Esophagus muscularis mucosa (tissue), 4 donors: ENCODE measurements at places on chromosomes 6 and 20.

- H3K27me3 ChIP-seq: no peaks in the 10 kb centered on the region
- H3K36me3 ChIP-seq: peaks cover 14% of the 10 kb centered on the region
- H3K27ac ChIP-seq: no peak overlapping the region
- DNase-seq: no peak
- no peak overlapping the region for H3K4me3 ChIP-seq
Measured at GRCh38 chr6:125083684-125083990, 69.9 kb upstream of the TPD52L1 start.

DNA sequence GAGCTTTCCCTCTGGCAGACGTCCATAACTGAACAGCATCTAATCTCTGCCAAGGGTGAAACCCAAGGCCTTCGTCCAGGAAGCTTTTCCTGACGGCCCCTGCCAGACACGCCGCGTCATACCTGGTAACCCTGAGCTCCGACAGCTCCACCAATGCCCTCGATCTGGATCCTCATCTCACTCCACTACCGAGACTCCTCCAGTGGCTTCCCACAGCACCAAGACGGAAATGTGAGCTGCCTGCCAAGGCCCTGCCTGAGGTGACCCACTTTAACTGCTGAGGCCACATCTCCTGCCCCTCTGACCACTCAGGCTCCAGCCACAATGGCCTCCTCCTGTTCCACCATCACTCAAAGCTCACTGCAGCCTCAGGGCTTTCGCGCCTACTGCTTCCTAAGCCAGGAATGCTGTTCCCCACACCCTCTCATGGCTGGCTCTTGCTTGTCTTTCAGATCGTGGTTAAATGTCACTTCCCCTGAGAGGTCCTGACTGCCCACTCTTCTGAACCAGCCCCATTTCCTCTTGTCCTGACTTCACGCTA, 143.2 kb downstream of the PREX1 start:
- DNase-seq: no peak
- no peak overlapping the region for H3K4me3 ChIP-seq
- H3K27ac ChIP-seq: no peak overlapping the region

- no peak overlapping the region for H3K27ac ChIP-seq
- DNase-seq: no peak
- no peaks in the 10 kb centered on the region for H3K36me3 ChIP-seq
- no peak overlapping the region for H3K4me3 ChIP-seq
Measured at GRCh38 chr6:13491538-13491937, 4.1 kb upstream of the GFOD1 start.

GRCh38 chr6:35687658-35688604, 784 bp downstream of the FKBP5 start:
- H3K27ac ChIP-seq: peak overlapping the region; percentile 100
- no peak for DNase-seq
- peaks cover 32% of the 10 kb centered on the region for H3K4me1 ChIP-seq
- peaks cover 21% of the 10 kb centered on the region for H3K36me3 ChIP-seq
- H3K27me3 ChIP-seq: no peaks in the 10 kb centered on the region

DNA sequence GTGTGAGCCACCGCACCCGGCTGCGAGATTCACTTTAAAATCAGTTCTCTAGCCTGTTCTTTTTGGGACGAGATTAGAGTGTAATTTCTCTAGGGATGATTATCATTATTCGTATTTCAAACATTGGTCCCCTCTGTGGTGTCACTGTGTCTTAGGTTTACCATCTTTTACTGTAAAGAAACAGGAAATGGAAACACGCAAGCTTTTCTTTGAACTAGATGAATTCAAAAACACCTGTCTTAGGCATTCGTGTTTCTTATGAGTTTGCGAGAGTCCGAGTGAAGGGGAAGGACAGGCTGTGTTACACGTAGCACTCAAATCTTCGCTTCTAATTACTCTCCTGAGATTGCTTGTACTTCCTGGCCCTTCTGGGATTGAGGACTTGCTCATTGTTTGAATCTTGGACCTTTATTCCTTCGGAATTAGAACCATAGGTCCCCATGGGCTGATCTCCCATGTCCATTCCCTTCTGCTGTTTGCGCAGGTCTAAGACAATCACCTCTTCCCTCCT, 61.6 kb downstream of the PHACTR2 start:
- H3K27me3 ChIP-seq: no peaks in the 10 kb centered on the region
- H3K4me1 ChIP-seq: peaks cover 34% of the 10 kb centered on the region
- H3K27ac ChIP-seq: no peak overlapping the region
- H3K36me3 ChIP-seq: no peaks in the 10 kb centered on the region

GRCh38 chr20:4443016-4443415, 278.7 kb upstream of the PRND start:
- H3K36me3 ChIP-seq: no peaks in the 10 kb centered on the region
- H3K27ac ChIP-seq: no peak overlapping the region
- no peak overlapping the region for H3K4me3 ChIP-seq
- no peaks in the 10 kb centered on the region for H3K4me1 ChIP-seq
- DNase-seq: no peak

DNA sequence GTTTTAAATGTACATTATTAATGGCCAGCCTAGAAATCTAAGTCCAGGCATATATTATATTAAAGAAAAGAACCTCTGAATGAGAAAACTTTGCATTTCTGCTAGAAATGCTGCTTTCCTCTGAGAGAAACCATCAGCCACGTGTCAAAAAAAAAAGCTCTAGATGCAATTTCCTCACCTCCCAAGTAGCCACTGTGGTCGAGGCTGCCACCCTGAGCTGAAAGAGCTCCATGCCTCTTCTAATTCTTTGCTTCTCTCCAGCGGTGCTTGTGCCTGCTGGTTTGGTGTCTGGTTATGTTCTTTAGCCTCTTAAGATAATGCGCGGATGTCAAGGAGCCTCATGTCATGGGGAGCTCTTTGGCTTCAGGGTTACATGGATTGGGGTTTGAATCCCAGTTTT, 316.0 kb downstream of the TFAP2C start:
- no peak overlapping the region for H3K4me3 ChIP-seq
- no peaks in the 10 kb centered on the region for H3K27me3 ChIP-seq
- DNase-seq: no peak
- no peaks in the 10 kb centered on the region for H3K4me1 ChIP-seq
- no peaks in the 10 kb centered on the region for H3K36me3 ChIP-seq
- no peak overlapping the region for H3K27ac ChIP-seq

- no peak overlapping the region for H3K27ac ChIP-seq
- peaks cover 12% of the 10 kb centered on the region for H3K4me1 ChIP-seq
- no peak overlapping the region for H3K4me3 ChIP-seq
- DNase-seq: no peak
- H3K27me3 ChIP-seq: no peaks in the 10 kb centered on the region
Measured at GRCh38 chr20:2836035-2836434, 4.4 kb downstream of the PCED1A start.

DNA sequence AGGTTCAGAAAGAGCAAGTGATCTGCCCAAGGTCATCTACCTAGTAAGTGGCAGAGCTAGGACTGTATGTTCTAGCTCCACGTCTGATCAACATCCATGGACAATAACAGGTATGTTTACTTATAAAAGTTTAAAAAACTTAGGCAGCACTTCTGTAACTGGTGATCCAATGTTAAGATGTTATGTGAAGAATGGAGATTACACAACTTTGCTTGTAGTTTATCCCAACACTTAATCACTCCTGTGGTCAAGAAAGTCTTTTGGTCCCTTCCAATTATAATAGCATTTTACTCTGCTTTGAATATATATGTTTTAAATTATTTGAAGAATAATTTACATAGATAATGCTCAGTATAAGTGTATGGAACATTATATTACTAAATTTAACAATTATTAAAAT, 4.8 kb downstream of the FBXO30 start:
- H3K27ac ChIP-seq: peak overlapping the region; percentile 96
- no peak for DNase-seq
- no peaks in the 10 kb centered on the region for H3K36me3 ChIP-seq
- no peaks in the 10 kb centered on the region for H3K27me3 ChIP-seq

GRCh38 chr6:20681243-20681684, 147.0 kb downstream of the CDKAL1 start:
- H3K4me1 ChIP-seq: peaks cover 5% of the 10 kb centered on the region
- no peak overlapping the region for H3K4me3 ChIP-seq
- no peaks in the 10 kb centered on the region for H3K36me3 ChIP-seq
- H3K27ac ChIP-seq: no peak overlapping the region

DNA sequence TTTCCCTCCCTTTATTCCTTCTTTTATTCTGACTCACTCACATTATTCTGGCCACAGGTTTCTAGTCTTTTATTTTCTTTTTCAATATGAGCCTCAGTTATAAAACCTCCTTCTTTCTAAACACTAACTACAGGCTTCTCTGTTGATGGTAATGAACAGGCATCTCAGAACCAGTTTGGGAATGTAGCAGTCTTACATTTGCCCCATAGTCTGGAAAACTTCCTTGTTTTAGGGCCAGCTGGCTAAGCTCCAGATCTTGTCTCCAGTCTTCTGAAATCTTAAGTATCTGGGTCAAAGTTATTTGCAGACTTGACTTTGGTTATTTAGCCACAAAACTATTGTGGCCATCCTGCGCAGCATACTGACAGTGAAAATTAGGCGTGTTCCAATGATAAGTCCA, 97.0 kb upstream of the MAN1A1 start:
- peak overlapping the region; percentile 53 for H3K27ac ChIP-seq
- peaks cover 22% of the 10 kb centered on the region for H3K4me1 ChIP-seq
- H3K36me3 ChIP-seq: no peaks in the 10 kb centered on the region

- no peak for DNase-seq
- H3K36me3 ChIP-seq: no peaks in the 10 kb centered on the region
- H3K27ac ChIP-seq: no peak overlapping the region
Measured at GRCh38 chr20:38326309-38326708, 20.0 kb upstream of the LBP start.

DNA sequence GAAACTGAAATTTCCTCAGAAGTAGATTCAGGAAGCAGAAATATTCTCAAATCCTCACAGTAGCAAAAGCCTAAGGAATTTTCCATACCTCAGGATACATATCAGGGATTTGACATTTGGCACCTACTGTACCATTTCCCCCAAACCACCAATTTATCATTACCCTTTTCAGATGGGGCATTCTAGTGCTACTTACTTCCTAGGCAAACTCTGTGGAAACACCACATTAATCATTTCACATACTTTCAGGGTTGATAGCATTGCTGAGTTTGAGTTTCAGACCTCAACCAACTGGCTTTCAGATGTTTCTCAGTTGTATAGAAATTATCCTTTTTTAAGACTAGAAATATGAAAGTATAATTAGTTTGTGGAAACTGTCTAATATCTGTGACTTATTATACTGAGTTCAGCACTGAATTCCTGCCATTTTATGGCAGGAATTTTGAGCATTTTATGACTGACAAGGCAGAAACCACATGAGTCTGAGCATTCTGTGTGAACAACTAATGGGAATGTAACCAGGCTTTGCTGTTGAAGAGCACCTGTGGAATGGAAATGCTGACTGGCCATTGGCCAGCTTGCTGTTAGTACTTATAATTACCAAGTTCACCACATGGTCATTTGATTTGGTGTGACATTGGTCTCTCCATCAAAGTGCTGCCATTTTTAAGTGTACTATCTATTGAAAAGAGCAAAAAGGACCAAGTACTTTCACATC, 35.1 kb upstream of the IRAK1BP1 start:
- DNase-seq: no peak
- H3K27me3 ChIP-seq: no peaks in the 10 kb centered on the region
- no peaks in the 10 kb centered on the region for H3K4me1 ChIP-seq
- H3K27ac ChIP-seq: no peak overlapping the region
- H3K4me3 ChIP-seq: no peak overlapping the region

DNA sequence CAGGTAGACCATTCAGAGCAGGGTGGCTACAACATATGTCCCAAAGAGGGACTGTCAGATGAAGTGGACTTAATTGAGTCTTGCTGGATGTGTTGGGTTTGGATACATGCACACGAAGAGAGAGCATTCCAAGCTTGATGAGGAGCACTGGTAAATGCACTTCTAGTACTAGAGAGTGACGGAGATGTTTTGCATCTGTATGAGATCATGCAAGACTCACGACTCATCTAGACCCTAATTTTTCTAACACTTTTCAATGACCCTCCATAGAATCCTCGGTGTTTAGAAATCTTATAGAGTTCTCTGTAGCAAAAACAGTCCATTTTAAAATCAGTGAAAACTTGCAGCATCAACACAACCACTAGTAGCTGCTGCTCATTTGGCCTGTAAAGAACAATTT, 4.8 kb upstream of the AIG1 start:
- H3K27me3 ChIP-seq: no peaks in the 10 kb centered on the region
- H3K4me1 ChIP-seq: peaks cover 18% of the 10 kb centered on the region
- H3K36me3 ChIP-seq: no peaks in the 10 kb centered on the region

DNA sequence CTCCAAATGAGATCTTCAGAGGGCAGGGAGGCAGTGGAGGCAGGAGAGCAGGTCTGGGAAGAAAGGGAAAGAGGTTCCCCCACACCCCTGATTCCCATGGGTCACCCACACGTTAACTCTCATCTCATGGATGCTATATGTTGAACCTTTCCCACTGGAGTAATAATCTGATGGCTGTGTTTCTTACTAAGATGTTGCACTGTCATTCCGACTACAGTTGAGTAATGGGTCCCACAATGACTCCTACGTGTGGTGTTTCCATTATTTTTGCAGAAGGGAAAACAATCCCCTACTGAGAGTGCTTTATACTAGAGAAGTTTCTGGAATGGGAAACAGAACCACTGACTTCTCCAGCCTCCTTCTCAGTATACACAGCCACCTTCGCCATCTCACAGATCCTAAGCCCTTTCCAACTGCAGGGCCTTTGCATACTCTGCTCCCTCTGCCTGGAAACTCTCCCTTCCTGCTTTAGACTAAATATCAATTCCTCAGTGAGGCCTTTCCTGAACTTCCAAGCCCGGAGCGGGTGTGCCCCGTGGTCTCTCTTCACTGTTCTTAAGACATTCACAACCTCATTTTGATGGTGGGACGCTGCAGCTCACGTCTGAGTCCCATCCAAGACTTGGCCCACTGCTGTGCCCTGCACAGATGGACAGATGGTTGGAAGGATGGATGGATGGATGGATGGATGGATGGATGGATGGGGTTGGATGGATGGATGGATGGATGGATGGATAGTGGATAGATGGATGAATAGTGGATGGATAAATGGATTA, 238.6 kb upstream of the PMEPA1 start:
- no peak overlapping the region for H3K27ac ChIP-seq
- H3K36me3 ChIP-seq: no peaks in the 10 kb centered on the region
- no peak overlapping the region for H3K4me3 ChIP-seq
- peaks cover 16% of the 10 kb centered on the region for H3K4me1 ChIP-seq

DNA sequence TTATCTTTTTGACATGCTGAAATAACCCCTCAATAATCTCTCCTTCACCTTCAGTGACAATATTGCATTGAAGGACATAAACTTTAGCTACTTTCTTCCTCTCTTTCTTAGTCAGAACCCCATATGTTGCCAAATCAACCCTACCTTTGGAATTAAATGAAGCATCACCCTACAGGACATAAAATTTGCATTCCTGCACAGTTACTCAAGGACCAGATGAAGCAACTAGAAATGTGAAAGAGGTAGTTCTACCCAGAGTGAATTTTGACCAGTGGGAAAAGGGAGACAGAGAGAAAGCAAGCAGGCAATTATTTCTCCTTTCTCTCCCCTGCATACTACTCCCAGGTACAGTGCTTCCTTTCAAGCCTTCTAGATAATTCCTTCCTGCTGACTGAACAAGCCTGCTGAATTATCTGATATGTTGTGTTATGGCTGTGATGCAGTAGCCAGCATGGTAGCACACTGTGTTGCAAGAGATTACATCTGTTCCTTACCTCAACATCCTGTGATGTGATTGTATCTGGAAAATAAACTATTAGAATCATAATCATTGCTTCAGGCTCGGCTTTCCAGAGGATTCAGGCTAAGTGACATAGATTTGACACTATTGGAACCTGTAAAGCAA, 16.6 kb downstream of the TENT5A start:
- no peaks in the 10 kb centered on the region for H3K27me3 ChIP-seq
- DNase-seq: no peak
- no peak overlapping the region for H3K4me3 ChIP-seq
- no peak overlapping the region for H3K27ac ChIP-seq

- no peak overlapping the region for H3K4me3 ChIP-seq
- H3K27me3 ChIP-seq: no peaks in the 10 kb centered on the region
- H3K4me1 ChIP-seq: no peaks in the 10 kb centered on the region
- no peaks in the 10 kb centered on the region for H3K36me3 ChIP-seq
Measured at GRCh38 chr6:19399406-19399805, 437.8 kb upstream of the ID4 start.
